ENCODE measurements at places on chromosomes 6 and 20.

DNA sequence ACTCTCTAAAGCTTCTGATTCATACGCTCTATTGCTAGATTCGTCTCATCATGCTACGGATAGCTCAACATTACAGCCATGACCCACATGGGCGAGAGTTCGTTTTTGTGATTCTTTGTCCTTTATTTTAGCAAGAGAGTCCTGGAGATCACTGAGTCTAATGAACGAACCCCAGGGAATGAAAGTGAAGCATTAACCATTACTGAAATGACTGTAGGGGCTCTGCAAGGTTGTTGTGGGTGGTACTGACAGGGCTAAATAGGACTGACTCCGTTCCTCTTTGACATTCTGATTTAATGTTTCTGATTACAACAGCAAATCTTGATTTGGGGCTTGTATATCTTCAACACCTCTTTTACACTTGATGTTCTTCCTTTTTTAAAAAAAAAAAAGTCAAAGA is 13.7 kb upstream of the RTF2 start:
- no peak for DNase-seq

DNA sequence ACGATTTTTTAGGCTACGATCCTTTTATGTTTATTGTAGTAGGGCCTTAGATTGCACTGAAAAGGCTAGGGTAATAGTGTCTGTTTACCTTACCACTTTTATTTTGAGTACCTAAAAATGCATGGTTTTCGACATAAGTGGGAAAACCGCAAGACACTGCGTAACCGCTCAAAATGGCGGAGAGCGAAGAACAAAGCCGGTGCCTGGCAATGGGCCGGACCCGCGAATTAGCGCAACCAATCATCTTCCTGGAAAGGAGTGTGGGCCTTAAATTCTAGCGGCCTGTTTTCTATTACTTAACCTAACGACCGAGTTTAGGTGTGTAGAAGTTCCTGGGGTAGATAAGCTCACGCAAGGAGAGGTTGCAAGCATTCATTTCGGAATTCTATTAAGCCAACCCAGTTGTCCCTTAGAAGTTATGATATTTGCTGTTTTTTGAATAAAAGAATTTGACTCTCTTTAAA is 118.0 kb downstream of the HFE start:
- DNase-seq = peak; percentile 92

DNA sequence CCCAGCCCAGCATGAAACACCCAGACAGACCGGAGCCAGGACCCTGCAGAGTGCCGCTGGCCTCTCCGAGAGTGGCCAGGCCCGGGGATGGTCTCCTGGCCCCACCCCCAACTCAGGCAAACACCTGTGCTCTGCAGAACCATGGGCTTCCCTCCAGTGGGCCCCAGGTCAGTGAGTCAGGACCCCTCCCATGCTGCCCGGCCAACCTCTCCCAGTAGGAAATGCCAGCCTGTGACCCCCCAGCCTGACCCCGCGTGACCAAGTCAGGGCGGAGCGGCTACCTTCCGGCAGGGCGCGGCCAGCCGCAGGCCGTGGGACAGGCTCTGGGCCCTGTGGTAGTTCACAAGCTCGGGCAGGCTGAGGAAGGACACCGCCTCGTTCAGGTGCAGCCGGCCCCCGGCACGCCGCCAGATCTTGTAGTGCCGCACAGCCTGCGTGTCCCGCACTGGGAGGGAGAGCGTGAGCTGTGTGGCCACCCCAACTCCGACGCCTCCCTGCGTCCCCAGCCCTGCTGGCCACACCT is 3.2 kb downstream of the PTK6 start:
- no peak for DNase-seq

- DNase-seq = no peak
These were observed 11.8 kb downstream of the BCAS1 start for GRCh38 chr20:54058420-54059139.

GRCh38 chr20:644692-645317 is 8.2 kb downstream of the SRXN1 start:
- no peak for DNase-seq

DNA sequence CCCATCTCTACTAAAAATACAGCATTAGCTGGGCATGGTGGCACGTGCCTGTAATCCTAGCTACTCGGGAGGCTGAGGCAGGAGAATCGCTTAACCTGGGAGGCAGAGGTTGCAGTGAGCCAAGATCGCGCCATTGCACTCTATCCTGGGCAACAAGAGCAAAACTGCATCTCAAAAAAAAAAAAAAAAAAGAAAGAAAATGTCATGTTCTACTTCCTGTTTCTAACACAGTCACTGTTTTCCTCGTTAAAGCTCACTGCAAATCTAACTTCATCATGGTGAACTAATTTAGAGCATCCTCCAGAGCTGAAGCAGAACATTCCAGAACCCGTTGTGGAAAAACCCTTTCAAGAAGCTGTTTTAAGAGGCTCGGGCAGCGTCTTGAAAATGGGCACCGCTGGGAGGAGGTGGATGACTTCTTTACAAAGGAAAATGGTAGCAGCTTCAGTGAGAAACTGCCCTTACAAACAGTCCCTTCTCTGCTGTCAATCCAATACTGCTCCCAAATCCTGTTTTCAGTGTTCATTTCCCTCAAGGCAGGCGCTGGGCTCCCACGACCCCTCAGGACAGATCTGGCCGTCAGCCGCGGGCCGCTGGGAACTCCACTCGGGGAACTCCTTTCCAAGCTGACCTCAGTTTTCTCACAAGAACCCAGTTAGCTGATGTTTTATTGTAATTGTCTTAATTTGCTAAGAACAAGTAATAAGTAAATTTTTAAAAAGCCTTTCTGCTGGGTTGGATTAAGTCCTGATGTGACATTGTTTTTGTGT is 12.5 kb downstream of the CTSZ start:
- no peak for DNase-seq

DNA sequence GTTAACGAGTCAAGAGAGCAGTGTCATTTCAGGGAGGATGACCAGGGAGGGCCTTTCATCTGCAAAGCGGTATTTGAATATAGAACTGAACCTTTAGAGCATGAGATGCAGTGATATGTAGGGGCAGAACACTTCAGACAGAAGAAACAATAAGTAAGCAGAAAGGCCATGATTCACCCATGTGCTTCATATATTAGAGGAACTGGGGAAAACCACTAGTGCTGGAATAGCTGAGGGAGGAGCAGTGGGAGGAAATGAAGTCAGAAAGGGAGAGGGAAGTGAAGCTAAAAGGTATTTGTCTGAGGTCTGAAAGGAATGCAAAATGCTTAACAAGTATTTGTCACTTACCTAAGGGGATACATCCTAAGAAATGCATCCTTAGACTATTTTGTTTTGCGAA is 391.2 kb downstream of the ADGRB3 start:
- no peak for DNase-seq

GRCh38 chr6:156974830-156975261 is 197.7 kb downstream of the ARID1B start:
- no peak for DNase-seq

DNA sequence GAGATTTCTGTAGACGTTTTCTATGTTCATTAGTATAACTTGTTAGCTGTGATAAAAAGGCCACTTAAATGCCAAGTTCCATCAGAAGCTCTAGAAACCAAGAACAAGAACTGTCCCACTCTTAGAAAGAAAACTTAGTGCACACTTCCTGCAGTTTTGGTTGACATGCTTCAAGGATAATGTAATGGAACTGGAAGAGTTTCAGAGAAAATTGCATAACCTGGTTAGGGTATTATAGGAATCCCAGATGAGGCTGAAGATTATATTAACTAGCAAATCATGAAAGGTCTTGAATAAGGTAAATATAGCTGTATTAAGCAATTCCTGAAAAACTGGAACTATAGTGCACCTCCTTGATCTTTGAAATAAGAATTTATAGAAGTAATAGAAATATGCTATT is 1.8 kb upstream of the PHACTR2 start:
- DNase-seq = no peak

DNA sequence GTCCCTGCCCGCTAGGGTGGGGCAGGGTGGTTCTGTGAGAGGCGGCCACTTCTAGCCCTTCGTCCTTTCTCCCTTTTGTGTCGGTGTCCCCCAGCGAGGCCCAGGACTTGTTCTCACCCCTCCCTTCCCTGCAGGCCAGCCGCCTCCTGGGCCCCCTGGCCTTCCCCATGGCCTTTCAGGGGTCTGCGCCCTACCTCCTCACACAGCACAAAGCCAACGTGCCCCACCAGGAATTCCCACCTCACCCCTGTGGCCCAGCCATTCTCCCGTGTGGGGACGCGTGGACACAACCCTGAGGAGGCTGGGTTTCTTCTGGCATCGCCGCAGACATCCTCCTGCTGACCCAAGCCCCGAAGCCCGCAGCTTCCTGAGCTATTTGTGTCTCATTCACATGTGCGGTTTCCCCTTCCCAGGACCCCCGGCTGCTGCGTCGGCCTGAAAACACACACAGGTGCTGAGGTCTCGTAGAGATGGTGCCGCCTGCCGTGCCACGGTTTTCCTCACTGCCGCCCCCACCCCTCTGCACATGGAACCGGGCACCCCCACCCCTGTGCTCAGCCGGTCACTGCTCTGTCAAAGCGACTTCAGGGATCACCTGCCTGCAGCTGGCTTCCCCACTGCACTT is 375.8 kb downstream of the CDH4 start:
- DNase-seq = no peak

- no peak for DNase-seq
These were observed 495.2 kb downstream of the RFPL4B start for GRCh38 chr6:112842330-112842685.

GRCh38 chr20:20299904-20300303 is 68.0 kb upstream of the INSM1 start:
- no peak for DNase-seq
